PC-9 (cell line): ENCODE measurements at places on chromosomes 7 and 10.

- DNase-seq, result no peak
These were observed 58.2 kb downstream of the SORBS1 start for GRCh38 chr10:95503001-95503400.

DNA sequence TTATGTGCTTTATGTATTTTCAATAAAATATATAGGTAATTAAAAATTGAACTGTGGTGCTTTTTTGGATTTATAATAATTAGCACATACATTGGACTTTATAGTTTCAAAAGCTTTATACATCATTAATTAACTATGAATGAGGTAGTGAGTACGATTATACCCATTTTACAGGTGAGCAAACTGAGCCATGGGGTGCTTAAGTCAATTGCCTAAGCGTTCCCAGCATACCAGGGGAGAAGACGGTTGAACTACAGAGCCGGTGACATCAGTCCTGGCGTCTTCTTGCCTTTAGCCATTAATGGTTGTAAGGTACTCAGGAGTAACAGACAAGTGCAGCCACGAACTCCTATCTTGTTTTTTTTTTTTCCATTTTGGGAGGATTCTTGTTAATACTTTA, 172.8 kb downstream of the GATA3 start:
- DNase-seq, result no peak

GRCh38 chr7:40329601-40330153, 194.9 kb downstream of the SUGCT start:
- DNase-seq, result peak; percentile 52

DNA sequence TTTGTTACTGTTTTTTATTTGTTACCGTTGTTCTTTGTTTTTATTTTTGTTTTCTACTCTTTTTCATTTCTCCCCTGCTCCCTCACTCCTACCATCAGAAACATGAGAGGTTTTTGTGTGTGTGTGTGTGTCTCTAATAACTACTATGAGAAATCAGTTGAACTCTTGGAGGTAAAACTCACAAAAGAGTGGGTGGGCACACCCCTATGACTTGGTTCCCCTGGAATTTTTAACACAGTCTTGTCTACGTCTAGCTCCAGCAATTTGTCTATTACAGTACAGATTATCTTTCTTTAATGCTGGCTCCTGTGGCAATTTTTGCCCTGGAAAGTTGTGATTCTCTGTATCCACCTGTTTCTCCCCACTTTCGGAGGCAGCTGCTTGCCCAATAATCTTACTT, 56.2 kb downstream of the AOAH start:
- DNase-seq, result no peak

DNA sequence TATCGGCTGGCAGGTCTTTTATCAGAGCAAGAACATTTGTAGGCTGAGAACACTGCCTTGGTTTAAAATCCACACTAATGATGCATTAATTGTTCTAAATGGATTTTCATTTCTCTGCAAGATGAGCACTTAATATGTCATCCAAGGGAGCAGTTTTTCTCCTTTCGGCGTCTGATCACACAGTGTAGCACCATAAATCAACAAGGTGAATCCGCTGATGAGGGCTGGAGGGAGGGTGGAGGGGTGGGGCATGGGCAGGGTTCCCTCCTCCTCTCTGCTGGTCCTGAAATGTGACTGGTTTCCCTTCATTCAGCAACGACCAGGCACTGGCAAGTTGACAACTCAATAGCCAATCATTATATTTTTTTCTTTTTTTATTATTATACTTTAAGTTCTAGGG, 45.6 kb downstream of the ADAM12 start:
- DNase-seq, result no peak

- DNase-seq, result peak; percentile 49
These were observed 71.1 kb upstream of the CFAP46 start for GRCh38 chr10:133013463-133013862.

DNA sequence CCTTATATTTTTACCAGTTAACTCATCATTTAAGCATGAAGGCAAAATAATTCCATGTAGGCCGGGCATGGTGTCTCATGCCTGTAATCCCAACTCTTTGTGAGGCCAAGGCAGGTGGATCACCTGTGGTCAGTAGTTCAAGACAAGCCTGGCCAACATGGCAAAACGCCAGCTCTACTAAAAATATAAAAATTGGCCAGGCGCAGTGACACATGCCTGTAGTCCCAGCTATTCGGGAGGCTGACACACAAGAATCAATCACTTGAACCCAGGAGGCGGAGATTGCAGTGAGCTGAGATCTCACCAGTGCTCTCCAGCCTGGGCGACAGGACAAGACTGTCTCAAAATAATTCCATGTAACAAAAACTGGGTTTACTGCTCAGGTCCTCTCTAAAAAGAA, 18.3 kb downstream of the HNRNPA2B1 start:
- no peak for DNase-seq

GRCh38 chr7:154373956-154374355, 321.8 kb downstream of the DPP6 start:
- no peak for DNase-seq

- no peak for DNase-seq
These were observed 380.8 kb upstream of the LRGUK start for GRCh38 chr7:133746305-133746704.

GRCh38 chr7:28174901-28175661, 5.5 kb downstream of the JAZF1 start:
- DNase-seq, result no peak

- DNase-seq, result no peak
These were observed 23.7 kb upstream of the DDC start for GRCh38 chr7:50588937-50589336.

- DNase-seq, result no peak
These were observed 186.6 kb downstream of the DNAJB6 start for GRCh38 chr7:157523371-157523765.

GRCh38 chr7:107779647-107780099, 23.4 kb downstream of the SLC26A3 start:
- DNase-seq, result no peak

- no peak for DNase-seq
These were observed 496 bp downstream of the BRI3 start for GRCh38 chr7:98281757-98282606.

DNA sequence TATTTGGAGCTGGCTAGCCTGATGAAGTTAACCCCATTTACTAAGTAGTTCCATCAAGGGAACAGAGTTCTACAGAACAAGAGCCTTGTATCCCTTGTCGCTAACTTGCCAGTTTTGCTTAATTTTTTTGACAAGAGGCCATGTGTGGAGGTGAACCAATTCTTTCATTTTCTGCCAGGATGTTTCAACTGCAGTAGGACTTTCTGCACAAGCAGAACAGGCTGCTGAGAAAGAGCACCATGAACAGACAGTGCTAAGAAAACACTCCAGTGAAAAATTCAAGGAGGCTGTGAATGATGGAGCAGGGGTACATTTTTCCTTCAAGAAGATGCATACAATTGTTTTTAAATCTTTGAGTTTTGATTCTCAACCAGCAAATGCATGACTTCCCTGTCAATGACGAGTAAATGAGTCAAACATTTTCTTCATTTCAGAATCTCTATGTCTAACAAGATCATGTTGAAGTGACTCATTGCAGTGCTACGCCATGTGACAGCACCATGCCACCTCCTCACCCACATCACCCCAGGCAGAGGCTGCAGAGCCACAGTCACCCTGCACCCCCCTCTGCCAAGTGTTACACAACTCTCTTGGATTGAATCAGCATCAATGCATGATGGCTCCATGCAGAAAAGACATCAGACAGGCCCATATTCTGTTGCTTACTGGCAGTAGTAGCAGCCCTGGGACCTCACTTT, 193.1 kb downstream of the COBL start:
- peak; percentile 99 for DNase-seq

GRCh38 chr7:52741670-52742290, 293.7 kb upstream of the POM121L12 start:
- no peak for DNase-seq

GRCh38 chr7:82164813-82165212, 278.8 kb downstream of the CACNA2D1 start:
- no peak for DNase-seq

DNA sequence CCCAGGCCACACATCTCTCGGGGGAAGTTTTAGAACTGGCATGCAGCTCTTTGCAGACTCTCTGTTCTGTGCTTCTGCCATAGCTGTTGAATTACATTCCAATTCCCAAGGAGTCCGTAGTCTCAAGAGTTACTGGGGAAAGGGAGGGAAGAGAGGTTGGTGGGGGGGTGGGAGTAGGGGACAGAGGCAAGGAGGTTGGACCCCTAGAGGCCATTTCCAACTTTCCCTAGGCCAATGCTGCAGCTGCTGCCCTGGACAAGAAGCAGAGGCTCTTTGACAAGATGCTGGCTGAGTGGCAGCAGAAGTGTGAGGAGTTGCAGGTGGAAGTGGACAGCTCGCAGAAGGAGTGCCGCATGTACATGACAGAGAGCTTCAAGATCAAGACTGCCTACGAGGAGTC, 23.8 kb downstream of the MYH16 start:
- DNase-seq, result no peak

- DNase-seq, result no peak
These were observed 74.7 kb upstream of the FZD8 start for GRCh38 chr10:35716776-35717175.

GRCh38 chr10:119575506-119575905, 21.3 kb downstream of the TIAL1 start:
- DNase-seq, result no peak

DNA sequence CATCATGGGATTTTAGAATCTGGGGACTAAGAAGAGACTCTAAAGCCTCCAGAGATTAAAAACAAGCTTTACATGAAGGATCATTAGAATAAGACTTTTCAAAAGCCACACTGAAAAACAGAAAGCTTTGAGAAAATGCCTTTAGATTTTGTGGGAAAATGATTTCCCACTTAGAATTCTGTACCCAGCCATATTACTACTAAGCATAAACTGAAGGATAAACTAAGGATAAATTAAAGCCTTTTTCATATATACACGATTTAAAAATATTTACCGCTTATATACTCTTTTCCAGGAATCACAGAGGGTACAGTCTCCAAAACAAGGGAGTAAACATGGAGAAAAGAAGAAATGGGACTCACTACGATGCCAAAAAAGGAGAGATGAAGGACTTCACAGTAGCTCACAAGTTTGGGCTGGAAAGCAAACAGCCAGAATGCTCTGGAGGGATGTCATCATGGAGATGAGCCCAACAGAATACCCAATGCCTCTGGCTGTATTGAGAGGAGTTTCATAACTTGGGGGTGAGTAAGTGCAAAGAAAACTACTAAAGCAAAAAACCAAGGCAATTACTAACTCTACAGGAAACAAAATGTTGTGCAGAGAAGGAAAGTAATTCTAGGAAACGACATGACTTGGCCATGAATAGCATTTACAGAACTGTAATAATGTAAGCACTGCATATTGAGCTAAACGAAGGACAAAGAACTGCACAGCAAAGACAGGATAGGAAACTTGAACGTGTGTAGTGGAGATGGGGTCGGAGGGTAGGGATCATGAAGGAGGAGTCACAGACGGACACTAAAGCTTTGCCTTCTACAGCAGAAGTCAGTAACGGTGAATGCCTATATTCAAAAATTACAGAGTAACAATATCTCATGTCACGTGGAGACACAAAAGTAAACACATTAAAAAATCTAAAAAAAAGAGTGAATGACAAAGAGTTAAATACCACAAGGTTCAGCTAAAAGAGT, 61.4 kb upstream of the ASAH2 start:
- DNase-seq, result no peak

- DNase-seq, result no peak
These were observed 44.3 kb upstream of the PRKAR1B start for GRCh38 chr7:771234-772004.
